Stimulated activated CD4-positive, alpha-beta T cell treated with anti-CD3 and anti-CD28 coated beads, TNF-alpha, amount 100 ng/mL, for 24 hours (primary cell): ENCODE measurements at places on chromosomes 6 and 20.

- DNase-seq, result no peak
These were observed 217.5 kb downstream of the TINAG start for GRCh38 chr6:54525731-54526130.

DNA sequence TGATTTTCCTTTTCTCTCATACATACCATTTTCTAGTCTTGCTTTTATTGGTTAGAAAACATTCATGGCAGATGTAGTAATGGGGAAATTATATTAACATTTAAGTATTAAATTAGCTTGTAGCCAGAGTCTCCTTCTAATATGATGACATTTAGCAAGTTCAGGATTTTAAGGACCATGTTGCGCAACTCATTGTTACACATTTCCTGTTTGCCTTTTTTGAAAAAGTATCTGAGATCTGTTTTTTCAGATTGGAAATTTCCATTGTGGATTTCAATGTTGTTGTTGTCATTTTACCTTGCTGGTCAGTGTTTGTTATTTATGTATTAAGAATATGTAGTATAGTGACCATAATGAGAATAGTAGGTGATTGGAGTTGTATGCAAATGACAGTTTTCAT, 38.7 kb downstream of the CDKAL1 start:
- DNase-seq, result no peak

DNA sequence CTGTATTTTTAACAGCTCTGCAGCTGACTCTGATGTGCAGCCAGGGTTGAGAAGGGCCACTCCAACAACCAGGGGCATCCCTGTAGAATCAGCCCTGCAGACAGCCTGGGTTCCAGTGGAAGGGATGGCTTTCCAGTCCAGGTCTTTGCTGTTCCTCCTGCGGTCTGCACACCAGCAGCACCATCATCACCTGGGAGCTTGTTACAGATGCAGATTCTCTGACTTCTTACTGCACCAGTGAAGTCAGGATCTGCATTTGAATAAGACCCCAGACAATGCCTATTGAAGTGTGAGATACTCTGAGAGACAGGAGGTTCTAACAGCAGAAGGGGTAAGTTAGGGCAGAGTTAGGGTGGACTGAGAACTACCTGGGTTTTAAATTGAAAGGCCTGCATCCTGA, 151.3 kb downstream of the F13A1 start:
- DNase-seq, result no peak

- no peak for DNase-seq
These were observed at the start of gene EMILIN3 for GRCh38 chr20:41366546-41367392. EMILIN3 (minus strand) TSS chr20:41366818; CDS start chr20:41366634, 184 bp downstream.

DNA sequence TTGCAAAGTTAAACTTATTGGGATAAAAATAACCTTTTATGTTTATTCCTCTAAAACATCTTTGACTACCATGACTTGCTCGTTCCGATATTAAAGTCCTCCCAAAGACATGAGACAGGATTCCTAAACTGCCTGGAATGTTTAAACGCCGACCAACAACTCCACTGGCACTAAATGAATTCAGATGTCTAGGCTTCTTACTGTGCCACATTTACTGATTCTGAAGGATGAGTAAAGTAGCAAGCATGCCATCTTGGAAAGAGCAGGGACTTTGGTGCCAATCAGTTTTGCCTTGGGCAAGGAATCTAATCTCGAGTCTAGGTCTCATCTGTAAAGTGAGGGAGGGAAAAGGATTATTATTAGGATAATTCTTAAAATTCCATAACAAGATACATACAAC, 25.3 kb downstream of the MBOAT1 start:
- DNase-seq, result no peak

DNA sequence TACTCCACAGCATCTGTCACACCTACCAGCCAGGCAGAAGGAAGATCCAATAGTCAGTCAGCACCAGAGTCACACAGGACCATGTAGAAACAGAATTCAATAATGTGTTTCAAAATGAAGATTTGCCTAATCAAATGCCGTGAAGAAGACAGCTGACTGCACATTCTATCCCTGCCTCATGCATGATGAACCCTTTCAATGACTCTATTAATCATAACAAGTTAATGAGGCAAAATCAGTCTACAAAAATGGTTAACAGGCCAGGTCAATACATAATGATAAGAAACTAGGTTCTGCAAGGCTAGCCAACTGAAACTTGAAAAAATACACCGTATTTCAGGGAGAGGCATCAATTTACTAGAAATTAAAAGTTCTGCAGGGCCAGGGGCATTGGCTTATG, 6.7 kb upstream of the PNRC1 start:
- no peak for DNase-seq

DNA sequence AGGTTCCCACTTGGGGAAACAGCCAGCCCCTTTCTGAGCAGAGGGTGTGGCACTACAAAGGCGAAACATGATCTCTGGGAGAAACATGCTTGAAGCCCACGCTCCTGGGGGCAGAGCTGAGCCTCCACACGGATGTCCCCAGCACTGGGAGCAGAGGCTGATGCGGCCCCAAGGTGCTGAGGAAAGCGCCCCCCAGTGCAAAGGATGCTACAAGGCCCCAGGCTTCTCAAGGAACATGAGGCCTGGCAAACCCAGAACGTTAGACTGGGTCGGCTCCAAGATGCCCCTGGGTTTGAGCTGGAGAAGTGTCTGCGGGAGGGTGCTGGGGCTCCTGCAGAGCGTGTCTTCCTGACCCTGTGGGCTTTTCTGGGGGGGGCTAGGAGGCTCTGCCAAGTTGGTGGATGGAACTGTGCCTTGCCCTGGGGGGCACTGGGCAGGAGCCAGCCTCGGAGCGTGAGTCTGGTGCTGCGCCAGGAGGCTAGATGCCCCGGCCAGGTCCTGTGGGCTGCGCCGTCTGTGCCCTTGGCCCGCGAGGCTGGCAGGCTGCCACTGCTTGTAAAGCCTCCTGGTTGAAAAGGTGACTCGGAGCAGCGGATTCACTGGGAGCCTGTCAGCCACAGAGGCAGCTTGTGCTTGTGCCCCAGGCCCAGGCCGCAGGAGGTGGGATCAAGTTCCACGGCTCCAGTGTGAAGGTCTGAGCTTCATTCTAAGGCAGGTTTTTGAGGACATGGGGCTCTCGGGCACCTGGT, 8.1 kb downstream of the SYNJ2 start:
- DNase-seq, result no peak

DNA sequence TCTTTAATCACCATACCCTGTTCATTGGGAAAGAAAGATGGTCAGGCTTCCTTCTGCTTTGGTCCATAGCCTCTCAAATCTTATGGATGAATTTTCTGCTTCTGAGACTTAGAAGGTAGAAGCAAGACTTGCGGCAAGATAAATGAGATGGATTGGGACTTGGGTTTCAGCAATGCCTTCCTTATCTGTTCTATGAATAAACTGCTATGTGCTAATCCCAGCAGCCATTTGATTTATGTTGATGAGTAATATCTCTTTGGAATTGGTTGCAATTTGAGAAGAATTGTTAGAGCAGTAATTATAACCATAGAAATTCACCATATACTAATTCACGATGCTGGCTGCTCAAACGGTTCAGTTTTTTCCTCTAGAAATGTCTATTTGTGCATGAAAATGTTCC, 48.3 kb downstream of the TXLNB start:
- DNase-seq, result no peak

DNA sequence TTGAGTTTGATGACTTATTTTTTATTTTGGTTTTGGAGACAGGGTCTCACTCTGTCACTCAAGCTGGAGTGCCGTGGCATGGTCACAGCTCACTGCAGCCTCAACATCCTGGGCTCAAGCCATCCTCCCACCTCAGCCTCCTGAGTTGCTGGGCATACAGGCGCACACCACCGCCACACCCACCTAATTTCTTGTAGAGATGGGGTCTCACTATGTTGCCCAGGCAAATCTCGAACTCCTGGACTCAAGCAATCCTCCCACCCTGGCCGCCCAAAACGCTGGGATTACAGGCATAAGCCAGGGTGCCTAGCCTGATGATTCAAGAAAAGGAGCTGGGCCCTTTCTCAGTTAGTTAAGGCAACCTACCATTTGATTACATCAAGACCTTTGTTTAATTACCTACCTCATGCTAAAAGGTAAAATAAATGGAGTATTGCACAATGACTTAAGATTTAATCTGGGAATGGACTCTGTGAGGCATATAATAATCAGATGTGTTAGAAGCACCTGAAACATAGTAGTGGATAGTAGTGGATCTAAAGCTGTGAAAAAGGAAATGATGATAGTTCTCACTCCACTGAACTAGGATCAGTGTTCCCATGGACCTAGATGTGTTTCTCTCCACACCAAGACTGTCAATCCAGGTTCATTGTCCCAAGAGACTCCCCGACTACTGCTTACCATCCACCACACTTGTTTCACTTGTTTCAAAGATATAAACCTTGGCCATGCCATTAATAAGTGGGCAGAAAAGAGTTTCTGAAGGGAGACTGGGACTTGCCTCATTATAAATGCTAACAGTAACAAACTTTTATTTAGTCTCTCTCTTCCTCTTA, 2.1 kb downstream of the TNFRSF21 start:
- no peak for DNase-seq

DNA sequence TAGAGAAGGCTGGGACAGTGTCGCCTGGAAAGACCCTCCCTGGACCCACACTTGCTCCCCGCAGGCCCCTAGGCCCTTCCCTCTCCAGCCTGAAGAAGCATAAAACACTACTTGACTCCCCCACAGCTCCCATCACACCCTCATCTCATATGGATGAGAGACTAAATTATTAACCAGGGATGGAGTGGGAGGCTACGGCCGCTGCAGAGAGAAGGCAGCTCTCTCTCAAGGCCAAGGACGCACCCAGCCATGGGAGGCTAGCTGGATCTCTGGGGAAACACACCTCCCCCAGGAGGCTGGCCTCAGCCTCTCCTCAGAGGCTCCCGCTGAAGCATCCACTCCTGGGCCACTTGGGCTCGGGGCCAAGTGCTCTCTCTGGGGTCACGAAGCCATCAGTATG, 102.5 kb downstream of the GRM4 start:
- DNase-seq, result no peak

- DNase-seq, result no peak
These were observed 8.0 kb downstream of the SLC17A3 start for GRCh38 chr6:25866011-25866410.

DNA sequence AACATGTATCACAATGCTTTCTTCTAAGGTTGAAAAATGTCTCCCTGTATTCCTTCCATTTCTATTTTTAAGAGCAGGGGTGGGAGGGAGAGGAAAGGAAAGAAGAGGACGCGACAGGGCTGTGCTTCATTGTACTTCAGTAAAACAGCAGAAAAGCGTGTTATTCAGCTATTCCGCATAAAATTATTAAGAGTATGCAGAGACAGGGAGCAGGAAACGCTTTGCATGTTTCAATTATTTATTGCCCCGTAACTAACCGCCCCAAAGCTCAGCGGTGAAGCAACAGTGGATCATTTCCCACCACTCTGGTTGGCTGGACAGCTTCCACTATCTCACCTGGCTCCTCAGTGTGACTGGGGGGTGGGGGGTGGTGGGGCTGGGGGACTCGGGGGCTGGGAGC, 188.9 kb downstream of the TTLL2 start:
- no peak for DNase-seq
